Suppressor macrophage (primary cell): ENCODE measurements at places on chromosomes 5 and 9.

- DNase-seq = no peak
Observed at GRCh38 chr9:116003397-116003796, 150.2 kb upstream of the PAPPA start.

DNA sequence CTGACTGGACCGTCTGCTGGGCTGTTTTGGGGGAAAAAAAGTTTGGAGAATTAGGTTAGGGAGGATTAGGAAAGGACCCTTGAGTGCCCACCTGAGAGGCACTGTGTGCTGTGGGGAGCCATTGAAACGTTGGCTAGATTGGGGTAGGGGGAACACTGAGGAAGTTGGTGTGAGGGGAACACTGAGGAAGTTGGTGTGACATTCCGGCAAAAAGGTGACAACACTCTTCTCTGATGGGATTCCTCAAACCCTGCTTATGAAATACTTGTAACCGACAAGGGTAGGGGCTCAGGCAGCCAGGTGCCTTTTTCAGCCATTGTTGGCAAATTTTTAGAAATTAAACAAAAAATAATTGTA, 1.0 kb downstream of the CYSTM1 start:
- peak; percentile 38 for DNase-seq

DNA sequence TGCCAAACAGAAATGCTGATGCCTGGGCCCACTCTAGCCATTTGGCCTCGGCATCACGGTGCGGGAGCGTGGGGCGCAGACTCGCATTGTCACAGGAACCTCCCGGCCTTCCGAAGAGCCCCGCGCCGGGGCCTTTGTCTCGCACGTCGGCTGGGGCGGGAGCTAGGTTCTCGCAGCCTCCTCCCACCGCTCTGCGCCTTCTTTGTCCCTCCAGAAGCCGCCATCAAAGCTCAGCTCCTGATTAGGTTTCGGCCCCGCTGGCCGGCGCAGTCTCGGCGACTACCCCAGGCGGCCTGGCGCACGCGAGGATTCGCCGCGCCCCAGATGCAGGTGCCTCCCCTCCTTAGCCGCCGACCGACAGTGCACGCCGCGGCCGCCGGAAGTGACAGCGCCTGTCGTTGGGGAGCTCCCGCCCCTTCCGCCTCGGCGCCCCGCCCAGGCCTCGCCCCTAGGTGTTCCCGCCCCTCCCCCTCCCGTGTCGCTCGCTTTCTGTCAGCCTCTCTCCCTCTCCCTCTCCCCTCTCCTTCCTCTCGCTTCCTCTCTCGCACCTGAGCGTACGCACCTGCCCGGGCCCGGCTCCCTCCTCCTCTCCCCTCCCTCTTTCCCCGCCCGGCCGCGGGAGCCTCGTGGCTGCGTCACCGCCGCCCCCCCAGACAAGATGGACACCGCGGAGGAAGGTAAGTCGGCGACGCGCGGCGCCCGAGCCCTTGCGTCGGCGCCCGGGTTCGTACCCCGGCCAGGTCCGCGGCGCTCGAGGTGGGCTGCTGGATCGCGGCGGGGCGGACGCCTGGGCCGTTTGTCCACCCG, at the start of gene MARCHF6:
MARCHF6 (plus strand) TSS at position 455 of the 807 bp plus-strand sequence; CDS start at position 659, 204 bp downstream.
- peak; percentile 97 for DNase-seq

GRCh38 chr5:149544028-149544420, 7.2 kb downstream of the CSNK1A1 start:
- peak; percentile 53 for DNase-seq

- DNase-seq = peak; percentile 84
Observed at GRCh38 chr5:138706655-138707480, 46.4 kb upstream of the CTNNA1 start.
